Ascending aorta (tissue), 2 donors: ENCODE measurements at places on chromosomes 4 and X.

DNA sequence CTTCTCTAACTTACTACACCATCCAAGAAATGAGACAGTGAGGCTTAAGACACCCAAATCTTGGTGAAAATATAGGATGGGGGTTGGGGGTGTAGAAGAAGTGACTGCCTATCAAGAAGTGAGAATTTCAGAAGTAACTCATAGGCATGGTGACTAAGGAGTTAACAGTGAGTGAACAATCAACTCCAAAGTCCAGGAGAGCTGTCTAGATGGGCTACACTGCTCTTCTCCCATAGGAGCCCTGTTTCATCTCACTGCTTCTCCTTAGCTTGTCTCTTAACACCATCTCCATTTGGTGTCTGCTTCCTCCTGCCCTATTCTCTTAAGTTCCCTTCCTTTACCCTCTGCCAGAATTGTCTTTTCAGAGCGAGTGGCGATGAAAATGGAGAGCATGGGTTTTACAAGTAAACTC lies 22.7 kb downstream of the FABP2 start:
- DNase-seq = no peak
- H3K4me3 ChIP-seq = peak overlapping the region; percentile 88
- H3K27ac ChIP-seq = peak overlapping the region; percentile 92
- H3K4me1 ChIP-seq = peaks cover 27% of the 10 kb centered on the region
- H3K36me3 ChIP-seq = peaks cover 17% of the 10 kb centered on the region

- no peaks in the 10 kb centered on the region for H3K36me3 ChIP-seq
- H3K4me3 ChIP-seq = no peak overlapping the region
- no peak overlapping the region for H3K27ac ChIP-seq
- H3K27me3 ChIP-seq = no peaks in the 10 kb centered on the region
- DNase-seq = no peak
- no peaks in the 10 kb centered on the region for H3K4me1 ChIP-seq
Measured at GRCh38 chrX:44843318-44843702, 511 bp upstream of the DUSP21 start.

- no peaks in the 10 kb centered on the region for H3K4me1 ChIP-seq
- DNase-seq = no peak
- no peak overlapping the region for H3K27ac ChIP-seq
- H3K4me3 ChIP-seq = no peak overlapping the region
- H3K27me3 ChIP-seq = no peaks in the 10 kb centered on the region
- no peaks in the 10 kb centered on the region for H3K36me3 ChIP-seq
Measured at GRCh38 chr4:154602404-154603020, 9.9 kb downstream of the FGG start.

DNA sequence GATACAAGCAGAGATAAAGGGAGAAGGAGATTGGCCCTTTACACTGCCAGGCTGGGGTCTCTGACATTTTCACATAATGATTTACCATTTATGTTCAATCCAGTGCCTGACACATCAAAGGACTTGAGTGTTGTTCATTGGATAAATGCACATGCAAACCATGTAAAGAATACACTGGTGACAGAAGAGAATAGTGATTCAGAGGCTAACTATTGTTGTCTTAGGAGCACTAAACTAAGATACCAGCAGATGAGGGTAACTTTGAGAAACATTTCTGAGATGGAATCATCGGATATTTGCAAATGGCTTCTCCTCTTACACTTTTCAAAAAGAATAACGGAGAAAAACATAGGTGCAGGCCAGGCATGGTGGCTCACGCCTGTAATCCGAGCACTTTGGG lies 67.3 kb upstream of the HHIP start:
- no peak overlapping the region for H3K4me3 ChIP-seq
- H3K4me1 ChIP-seq = no peaks in the 10 kb centered on the region
- no peak for DNase-seq
- H3K27me3 ChIP-seq = no peaks in the 10 kb centered on the region
- no peak overlapping the region for H3K27ac ChIP-seq

DNA sequence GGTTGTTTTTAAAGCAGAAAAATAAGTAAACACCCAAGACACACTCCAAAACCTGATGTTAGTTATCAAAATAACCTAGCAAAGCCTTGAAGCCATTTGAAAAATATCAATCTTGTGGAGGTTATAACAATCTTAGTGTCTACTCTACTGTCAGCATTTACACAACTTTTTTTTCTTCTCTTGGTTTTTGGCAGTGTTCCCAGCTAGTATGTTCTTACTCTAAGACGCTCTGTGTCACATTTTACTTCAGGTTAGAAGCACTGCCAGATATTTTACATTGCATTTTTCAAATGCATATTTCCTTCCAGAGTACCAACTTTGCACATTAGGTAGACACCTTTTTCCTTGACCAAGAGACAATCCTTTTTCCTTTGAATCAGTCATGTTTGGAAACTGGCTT lies 114.0 kb upstream of the INPP4B start:
- H3K36me3 ChIP-seq = no peaks in the 10 kb centered on the region
- no peak for DNase-seq
- no peak overlapping the region for H3K27ac ChIP-seq
- H3K27me3 ChIP-seq = no peaks in the 10 kb centered on the region

GRCh38 chr4:150211799-150212445 lies 133.7 kb downstream of the DCLK2 start:
- no peaks in the 10 kb centered on the region for H3K36me3 ChIP-seq
- DNase-seq = no peak
- H3K27ac ChIP-seq = no peak overlapping the region
- H3K4me3 ChIP-seq = no peak overlapping the region
- no peaks in the 10 kb centered on the region for H3K4me1 ChIP-seq

- no peaks in the 10 kb centered on the region for H3K4me1 ChIP-seq
- peak overlapping the region; percentile 58 for H3K4me3 ChIP-seq
- H3K27ac ChIP-seq = no peak overlapping the region
- H3K36me3 ChIP-seq = no peaks in the 10 kb centered on the region
Measured at GRCh38 chrX:55056820-55057674, 17.8 kb upstream of the PAGE2B start.

- H3K27me3 ChIP-seq = no peaks in the 10 kb centered on the region
- DNase-seq = no peak
- H3K27ac ChIP-seq = no peak overlapping the region
- H3K4me1 ChIP-seq = no peaks in the 10 kb centered on the region
- H3K4me3 ChIP-seq = no peak overlapping the region
Measured at GRCh38 chr4:98338761-98339438, 77.7 kb downstream of the RAP1GDS1 start.

DNA sequence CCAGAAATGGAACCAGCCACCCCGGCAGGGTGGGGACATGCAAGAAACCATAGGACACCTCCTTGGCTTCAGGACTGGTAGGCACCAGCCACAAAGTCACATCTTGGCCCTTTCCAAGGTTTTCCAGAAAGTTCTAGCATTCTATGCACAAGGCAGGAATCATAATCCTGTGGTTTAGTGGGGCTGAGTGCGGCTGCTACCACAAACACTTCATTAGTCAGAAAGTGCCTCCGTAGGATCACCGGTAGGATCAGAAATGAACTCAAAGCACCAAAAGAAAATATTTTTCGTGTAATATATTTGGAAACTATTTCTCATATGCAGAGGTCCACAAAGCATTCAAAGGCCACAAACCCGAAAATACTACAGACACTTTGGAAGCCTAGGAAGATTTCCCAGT lies 191.7 kb downstream of the PTTG2 start:
- no peaks in the 10 kb centered on the region for H3K36me3 ChIP-seq
- no peak for DNase-seq
- H3K27me3 ChIP-seq = no peaks in the 10 kb centered on the region
- H3K4me3 ChIP-seq = no peak overlapping the region
- H3K4me1 ChIP-seq = peaks cover 3% of the 10 kb centered on the region

- no peaks in the 10 kb centered on the region for H3K27me3 ChIP-seq
- H3K36me3 ChIP-seq = no peaks in the 10 kb centered on the region
- no peak for DNase-seq
- no peak overlapping the region for H3K27ac ChIP-seq
- no peaks in the 10 kb centered on the region for H3K4me1 ChIP-seq
Measured at GRCh38 chr4:121183361-121183760, 19.2 kb upstream of the TNIP3 start.

GRCh38 chrX:137547291-137547690 lies 18.6 kb upstream of the ZIC3 start:
- no peak overlapping the region for H3K27ac ChIP-seq
- H3K4me1 ChIP-seq = no peaks in the 10 kb centered on the region
- H3K4me3 ChIP-seq = no peak overlapping the region
- DNase-seq = no peak

DNA sequence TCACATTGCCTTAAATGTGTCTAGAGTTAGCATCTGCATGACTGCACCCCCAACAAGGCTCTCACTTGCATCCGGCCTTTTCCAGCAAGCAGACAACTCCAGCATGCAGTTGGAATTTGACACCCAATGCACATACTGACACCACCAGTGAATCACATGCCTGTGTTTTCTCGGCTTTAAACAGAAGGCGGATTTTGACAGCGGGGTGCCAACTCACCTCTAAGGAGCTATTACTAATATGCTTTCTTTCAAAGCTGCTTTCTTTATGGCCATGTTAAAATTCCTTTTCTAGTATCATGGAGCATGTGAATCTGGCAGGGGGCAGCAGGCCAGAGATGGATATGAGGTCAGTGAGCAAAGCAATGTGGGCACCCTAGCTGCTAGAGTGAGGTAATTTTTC lies 78.0 kb upstream of the CLNK start:
- H3K27me3 ChIP-seq = no peaks in the 10 kb centered on the region
- no peak for DNase-seq
- H3K4me3 ChIP-seq = no peak overlapping the region

- peak within 1 kb of the TSS; percentile 66 for H3K4me3 ChIP-seq
- no peaks in the 10 kb centered on the region for H3K4me1 ChIP-seq
- H3K27me3 ChIP-seq = no peaks in the 10 kb centered on the region
- no peaks in the 10 kb centered on the region for H3K36me3 ChIP-seq
- DNase-seq = peak; percentile 91
Measured at GRCh38 chr4:109559983-109560686, at the start of gene MCUB. Gene MCUB (plus strand): TSS chr4:109560246. CDS start chr4:109560338, 92 bp downstream.

DNA sequence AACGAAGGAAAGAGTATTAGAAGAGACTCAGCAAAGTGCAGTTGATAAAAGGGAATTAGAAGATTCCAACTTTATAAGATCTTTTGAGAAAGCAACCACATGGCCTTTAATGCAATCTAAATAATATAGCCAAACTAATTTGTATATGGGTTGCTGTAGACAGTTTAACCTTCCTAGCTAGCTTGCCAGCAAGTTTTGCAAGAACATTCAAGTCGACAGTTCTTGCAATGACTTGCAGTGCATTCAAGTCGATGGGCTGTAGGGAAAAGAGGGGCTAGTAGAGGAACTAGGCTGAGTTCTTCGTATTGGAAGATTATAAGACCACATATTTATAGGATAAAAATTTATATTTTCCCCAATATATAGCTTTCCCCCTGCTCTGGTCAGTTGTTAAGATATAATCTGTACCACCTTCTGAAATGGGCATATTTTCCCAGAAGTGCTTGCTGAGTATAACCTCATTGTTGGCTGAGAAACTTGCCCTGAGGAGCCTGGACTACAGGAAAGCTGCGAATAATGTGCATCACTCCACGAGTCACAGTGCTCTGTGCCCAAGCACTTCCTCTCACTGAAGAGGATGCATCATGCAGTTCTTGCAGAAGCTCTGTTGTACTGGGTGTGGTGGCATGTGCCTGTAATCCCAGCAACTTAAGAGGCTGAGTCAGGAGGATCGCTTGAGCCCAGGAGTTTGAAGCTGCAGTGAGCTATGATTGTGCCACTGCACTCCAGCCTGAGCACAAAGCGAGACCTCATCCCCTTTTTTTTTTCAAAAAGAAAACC lies 56.7 kb downstream of the DOCK11 start:
- no peaks in the 10 kb centered on the region for H3K4me1 ChIP-seq
- H3K36me3 ChIP-seq = peaks cover 8% of the 10 kb centered on the region
- H3K4me3 ChIP-seq = no peak overlapping the region
- DNase-seq = peak; percentile 64
- H3K27ac ChIP-seq = no peak overlapping the region

DNA sequence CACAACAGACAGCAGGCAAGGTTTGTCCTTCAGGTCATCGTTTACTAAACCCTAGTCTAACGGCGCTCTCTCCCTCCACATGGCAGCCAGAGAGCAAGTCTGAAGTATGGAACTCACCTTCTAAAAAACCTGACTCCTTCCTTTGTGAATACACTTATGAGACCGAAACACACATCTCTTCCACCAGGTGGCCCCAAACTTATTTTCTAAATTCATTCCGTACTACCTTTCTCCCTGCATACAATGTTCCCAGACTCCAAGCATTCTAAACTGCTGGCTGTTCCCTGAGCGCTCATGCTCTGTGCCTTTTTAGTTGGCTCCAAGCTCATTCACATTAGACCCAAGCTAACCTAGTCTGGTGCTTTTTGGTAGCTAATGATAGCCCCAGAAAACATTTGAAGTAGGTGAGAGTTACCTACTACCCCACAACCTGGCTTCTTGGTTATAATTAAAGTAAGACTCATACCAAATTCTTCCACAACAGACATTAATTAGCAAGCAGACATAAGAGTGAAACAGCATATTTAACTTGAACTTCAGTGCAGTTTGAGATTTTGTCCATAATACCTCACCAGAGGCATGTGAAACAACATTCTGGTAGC lies 67.6 kb upstream of the DCLK2 start:
- no peaks in the 10 kb centered on the region for H3K36me3 ChIP-seq
- no peak overlapping the region for H3K4me3 ChIP-seq
- H3K27me3 ChIP-seq = no peaks in the 10 kb centered on the region

- no peaks in the 10 kb centered on the region for H3K27me3 ChIP-seq
- H3K36me3 ChIP-seq = no peaks in the 10 kb centered on the region
- no peaks in the 10 kb centered on the region for H3K4me1 ChIP-seq
- H3K4me3 ChIP-seq = no peak overlapping the region
- DNase-seq = no peak
Measured at GRCh38 chr4:114654592-114654991, 56.0 kb downstream of the UGT8 start.

- H3K27me3 ChIP-seq = no peaks in the 10 kb centered on the region
- H3K4me1 ChIP-seq = no peaks in the 10 kb centered on the region
- H3K27ac ChIP-seq = no peak overlapping the region
- H3K36me3 ChIP-seq = no peaks in the 10 kb centered on the region
Measured at GRCh38 chr4:173039617-173040577, 128.7 kb upstream of the GALNT7 start.

DNA sequence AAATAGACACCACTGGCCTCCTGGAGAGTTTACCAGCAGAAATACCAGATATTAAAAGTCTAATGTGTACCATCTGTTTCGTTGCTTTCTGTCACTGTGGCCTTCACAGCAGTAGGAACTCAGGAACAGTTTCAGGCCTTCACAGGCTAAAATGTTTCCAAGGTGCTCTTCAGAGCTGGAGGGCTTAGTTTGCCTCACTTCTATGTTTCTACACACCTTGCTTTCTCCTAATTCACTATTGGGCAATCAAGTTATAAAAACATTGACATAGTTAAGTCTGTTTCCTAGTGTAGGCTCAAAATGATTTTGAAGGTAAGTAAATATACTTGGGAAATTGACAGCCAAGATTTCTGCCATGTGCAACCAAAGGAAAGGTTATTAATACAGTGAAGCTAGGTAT lies 258.6 kb downstream of the TEX13A start:
- no peak overlapping the region for H3K27ac ChIP-seq
- H3K27me3 ChIP-seq = no peaks in the 10 kb centered on the region
- H3K4me1 ChIP-seq = no peaks in the 10 kb centered on the region
- no peak overlapping the region for H3K4me3 ChIP-seq

DNA sequence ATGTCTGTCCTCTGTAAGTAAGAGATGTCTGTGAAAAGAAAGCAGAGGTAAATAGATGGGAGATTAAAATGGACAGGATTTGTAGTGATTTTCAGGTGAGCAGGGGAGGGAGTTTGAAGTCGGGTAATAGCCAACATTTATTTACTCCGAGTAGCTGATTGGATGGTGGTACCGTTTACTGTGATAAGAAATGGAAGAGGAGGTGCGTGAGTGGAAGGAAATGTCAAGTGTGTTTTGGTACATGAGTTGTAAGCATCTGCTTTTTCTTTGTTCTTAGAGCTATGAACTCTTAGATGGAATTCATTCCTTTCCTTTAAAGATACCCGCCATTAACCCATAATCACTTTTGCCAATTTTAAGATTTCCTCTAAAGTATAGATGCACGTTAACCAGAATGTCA lies 45.5 kb downstream of the SGMS2 start:
- no peak overlapping the region for H3K4me3 ChIP-seq
- no peak for DNase-seq
